Left kidney (tissue), 8 donors: ENCODE measurements at places on chromosomes 5 and 9.

GRCh38 chr5:140113699-140114263, at the start of gene PURA:
Gene PURA, plus strand, starts transcription at chr5:140114109. Its CDS starts 73 bp downstream, at chr5:140114182.
- peak; percentile 92 for DNase-seq

- no peak for DNase-seq
Observed at GRCh38 chr5:115767424-115767823, 49.0 kb downstream of the CDO1 start.

DNA sequence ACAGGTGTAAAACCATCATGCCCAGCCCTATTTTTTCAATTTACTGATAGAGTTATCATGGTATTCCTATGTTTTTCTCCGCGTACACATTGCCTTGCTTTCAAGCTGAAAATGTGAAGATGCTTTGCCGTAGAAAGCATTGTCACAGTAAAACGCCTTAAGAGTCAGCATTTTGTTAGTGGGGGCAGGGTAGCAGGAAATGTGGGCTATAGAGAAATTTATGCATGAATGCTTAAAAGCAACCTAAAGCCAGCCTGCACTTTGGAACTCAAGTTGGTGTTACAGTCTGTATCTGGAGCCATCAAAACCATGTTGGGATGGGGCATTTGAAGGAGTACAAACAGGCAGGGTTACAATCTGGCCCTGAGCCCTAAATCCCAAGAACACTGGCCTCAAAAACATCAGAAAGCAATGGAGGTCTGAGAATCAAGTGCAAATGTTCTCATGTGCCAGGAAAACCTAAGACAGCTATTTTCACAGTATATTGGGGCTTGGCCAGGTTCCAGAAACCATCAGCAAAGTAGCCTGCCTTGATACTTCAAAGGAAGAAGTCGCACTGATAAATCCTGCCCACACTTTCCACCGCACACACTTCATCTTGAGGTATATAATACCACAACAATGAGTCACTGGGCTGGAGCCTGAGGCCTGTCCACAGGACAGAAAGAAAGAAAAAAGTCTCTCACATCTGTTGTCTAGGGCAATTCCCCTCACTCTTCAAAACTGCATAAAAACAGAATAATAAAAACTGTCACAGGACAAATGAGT, 313.8 kb downstream of the ENC1 start:
- no peak for DNase-seq

DNA sequence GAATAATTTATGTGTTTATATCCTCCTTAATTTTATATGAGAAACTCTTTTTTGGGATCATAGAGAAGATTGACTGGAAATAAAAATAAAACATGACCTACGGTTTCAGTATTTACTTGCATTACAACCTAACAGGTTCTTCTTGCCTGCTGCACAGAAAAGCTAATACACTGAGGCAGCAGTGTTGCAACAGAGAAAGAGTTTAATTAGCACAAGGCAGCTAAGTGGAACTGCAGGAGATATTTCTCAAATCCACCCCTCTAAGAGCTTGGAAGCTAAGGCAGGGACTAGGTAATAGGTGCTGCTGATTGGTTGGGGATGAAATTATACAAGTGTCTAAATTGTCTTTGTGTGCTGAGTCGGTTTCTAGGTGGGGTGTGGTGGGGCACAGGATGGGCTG, 380.9 kb downstream of the DIRAS2 start:
- DNase-seq, result no peak

DNA sequence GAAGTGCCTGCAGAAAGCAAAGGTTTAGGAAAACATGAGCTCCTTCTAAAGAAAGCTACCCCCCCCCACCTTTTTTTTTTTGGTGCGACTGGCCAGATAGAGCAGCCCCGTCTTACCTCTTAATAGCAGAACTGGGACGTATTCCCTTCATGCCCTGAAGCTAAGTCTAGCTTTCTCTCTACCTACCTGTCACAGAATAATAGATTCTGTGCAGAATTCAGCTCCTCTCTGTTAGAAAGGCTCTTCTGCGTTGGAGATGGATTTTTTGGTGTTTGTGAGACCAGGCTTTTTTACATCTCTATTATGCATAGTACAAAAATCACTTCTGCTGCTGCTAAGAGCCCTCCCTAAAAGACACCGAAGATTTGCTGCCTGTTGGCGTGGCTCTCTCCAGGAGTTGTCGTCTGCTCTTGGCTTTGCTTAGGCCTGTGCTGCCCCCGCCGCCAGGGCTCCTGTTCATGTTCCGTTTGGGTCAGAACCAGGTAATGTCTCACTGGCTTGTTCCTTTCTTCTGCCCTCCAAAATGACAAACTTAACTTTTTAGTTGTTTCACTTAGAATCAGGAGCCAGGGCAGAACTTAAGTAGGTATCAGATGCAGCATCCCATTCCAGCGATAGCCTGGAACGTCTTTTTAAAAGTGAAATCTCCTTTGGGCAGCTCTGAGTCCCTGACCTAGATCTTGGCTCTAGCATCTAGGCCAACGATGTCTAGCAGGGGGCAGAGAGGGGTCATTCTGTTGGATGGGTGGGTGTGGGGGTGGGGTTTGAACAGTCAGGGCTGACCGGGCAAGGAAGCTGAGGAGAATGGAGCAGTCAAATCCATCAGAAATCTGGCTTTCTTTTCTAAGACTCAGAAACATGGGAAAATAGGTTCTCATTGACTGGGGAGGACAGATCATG, 2.5 kb downstream of the TRIO start:
- DNase-seq, result no peak

- DNase-seq, result no peak
Observed at GRCh38 chr9:136544964-136545691, 720 bp downstream of the NOTCH1 start.

DNA sequence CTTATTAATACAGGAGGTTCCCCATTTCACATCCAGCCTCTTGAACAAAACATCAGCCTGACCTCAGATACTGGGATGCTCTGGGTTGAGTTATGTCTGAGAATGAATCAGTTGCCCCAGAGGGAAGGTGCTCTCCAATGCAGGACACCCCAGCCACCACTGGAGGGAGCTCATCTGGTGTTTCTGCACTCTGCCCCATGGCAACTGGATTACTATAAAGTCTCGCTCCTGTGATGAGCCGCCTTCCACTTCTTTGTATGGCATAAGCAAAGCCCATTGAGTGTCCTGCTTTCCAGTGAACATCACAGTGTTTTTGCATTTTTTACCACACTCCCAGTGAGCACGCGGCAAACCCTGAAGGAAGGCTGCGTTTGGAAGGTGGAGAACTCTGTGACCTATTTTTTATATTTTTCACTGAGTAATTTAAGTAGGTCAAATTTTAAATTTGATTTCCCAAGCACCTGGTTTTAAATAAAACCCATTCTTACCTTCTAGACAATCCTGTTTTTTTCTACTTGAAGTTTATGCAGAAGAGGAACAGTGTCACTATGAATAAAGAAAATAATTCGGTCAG, 176.9 kb upstream of the WWC1 start:
- no peak for DNase-seq

- DNase-seq, result no peak
Observed at GRCh38 chr9:93306081-93306480, 122.1 kb downstream of the WNK2 start.

DNA sequence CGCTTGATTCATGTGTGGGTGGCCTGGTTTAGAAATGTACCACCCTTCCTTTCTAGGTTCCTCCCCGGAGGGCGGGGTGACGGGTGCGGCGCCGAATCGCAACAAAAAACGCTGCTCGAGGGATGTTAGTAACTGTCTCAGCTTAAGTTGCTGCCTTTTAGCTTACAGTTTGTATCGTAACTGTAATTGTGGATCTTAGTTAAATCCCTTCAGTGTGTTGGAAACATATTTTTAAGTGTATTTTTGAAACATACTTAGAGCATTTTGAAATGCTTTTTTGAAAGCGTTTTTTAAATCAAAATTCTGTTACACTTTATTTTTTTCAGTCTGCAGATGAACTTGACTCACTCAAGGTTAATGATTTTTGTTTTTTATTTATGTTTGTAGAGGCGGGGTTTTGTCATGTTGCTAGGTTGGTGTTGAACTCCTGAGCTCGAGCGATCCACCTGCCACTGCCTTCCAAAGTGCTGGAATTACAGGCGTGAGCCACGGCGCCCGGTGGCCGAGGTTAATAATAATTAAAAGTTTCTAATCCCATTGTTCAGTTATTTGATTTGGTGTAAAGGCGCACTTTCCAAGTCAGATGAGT, 997 bp upstream of the CHD1 start:
- peak; percentile 89 for DNase-seq

DNA sequence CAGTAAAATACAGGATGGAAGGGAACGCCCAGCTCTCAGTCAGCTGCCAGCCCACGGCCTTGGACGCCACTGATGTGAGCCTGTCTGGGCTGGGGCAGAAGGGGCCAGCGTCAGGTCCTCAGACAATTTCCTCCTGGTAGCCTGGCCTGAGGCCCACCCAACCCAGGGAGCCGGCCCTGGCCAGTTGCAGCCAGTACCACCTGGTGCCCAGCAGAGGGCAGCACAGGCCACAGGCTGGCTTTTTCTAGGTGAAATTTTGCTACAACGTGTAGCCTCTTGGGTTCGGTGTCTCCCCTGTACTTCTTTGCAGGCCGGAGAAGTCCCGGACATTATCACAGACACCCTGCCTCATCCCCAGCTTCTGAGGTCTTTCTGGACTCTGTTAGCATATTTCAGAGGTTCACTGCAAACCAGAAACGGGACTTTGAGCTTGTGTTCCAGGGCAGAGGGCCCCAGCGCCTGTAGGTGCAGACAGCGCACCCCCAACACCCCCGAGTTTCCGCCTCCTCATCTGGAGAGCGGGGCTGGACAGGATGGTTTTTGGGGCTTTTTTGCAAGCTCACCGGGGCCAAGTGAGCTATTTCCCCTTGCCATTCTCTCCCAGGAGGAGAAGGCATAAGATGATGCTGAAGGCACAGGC, 45.9 kb upstream of the KCNMB1 start:
- DNase-seq, result peak; percentile 64

DNA sequence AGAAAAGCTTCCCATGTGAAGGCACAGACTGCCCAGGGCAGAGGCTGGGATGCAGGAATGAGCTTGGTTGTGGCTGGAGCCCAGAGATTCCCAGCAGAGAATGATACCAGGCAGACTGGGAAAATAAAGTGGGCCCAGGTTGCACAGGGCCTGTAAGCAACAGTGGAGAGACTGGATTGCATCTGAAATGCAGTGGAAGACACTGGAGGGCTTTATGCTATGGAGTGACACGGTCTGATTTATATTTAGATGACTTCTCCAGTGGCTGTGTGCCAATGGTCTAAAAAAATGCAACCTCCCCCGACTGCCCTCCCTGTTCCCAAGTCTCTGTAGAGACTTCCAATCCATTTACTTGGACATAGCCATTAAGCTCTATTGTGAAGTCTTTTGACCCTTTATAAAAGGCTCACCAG, 951.1 kb upstream of the DMAC1 start:
- DNase-seq, result peak; percentile 51

DNA sequence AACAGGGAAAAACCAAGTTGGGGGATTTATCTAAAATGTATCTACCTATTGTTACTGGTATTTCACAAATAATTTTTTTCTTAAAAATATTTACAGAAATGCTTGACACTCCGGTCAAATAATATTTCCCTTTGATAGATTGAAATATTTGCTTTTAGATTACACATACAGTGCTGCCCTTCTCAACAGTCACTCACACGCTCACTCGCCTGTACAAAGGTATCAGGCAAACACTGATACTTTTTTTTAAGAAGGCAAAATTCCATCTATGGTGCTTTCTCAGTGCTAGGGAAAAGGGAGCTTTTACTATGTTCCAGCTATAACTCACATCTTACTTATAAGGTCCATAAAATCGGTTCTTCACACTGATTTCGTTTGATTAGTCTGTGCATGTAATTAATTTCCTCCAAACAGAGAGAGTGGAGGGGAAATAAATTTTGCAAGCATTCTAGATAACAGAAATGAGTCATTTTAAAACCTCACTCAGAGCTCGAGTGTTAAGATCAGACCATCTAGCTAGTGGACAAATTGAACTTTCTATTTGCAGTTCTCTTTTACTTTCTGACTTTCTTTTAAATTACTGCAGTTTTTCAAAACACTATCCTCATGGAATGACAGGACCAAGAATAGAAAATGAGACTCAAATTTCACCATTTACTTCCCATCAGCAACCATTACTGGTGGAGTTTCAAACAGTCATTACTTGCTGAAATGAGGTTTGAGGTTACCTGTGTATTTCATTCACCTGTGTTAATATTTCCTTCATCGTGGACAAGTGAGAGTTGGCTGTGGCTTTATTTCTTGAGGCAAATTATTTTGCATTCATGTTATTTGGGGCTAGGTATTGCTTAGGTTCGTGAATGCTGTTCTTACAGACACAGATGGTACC, 273.2 kb downstream of the RAB3C start:
- DNase-seq, result no peak

DNA sequence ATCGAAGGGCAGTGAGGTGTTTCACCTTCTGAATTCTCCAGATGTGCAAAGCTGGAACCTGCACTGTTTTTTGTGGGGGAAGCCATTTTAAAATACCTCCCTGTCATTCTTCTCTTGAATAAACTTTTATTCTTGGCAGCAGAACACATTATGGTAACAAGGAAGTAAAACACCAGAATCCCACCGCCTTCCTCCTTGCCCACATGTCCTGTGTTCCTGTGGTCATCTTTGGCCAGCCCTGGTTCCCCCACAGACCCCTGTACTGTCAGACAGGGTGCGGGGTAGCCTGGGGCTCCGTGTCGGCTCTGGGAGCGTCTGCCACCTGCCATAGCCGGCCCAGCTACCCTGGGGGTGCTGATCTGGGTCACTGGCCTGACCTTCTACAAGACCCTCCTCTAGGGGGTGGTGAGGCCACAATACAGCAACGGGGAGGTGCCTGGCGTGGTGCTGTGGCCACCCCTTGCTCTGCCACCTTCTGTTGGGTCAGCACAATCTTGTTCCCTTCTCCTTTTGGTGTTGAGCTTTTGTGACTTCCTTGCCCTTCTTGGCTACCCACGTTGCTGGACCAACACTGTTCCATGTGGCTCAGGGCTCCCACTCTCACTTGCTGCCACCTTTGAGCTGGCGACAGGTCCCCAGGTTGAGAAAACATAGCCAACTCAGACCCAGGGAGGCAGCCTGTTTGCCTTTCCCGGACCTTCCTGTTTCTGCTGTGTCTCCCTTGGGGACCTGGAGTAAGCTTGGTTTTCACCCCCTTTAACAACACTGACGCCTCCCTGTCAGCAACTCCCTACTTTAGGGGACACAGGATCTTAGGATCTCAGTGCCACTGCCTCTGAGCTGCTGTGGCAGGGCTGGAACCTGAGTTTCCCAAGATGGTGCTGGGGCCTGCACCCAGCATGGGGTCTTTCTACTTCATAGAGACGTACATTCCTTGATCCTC, 4.8 kb downstream of the WNK2 start:
- no peak for DNase-seq

DNA sequence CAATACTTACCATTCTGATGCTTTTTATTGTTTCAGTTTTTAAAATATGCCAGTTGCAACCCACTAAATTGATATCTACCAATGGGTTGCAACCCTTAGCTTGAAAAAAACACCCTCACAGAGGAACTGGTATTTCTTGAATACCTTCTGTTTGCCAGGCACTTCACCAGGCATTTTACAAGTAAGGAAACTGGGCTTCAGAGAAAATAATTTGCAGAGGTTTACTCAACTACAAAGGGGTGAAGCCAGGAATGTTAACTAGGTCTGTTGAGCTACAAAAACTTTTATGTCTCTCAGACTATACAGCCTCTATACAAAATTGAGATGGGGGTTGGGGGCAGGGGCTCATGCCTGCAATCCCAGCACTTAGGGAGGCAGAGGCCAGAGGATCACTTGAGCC, 65.0 kb downstream of the STX17 start:
- DNase-seq, result no peak
